Heart right ventricle (tissue), 16 donors: ENCODE measurements at places on chromosomes 6 and 20. TPM values are rescaled to one million over a fixed set of nuclear protein-coding genes. Genes with fewer than 3 reads are reported as not detected.

NPEPL1 gene
- 31.3 TPM for total RNA-seq

GRCh38 chr20:8074931-8075330 lies 55.4 kb upstream of the TMX4 start:
- no peak overlapping the region for H3K27ac ChIP-seq
- H3K4me3 ChIP-seq: no peak overlapping the region
- no peaks in the 10 kb centered on the region for H3K27me3 ChIP-seq
- DNase-seq: no peak
- no peaks in the 10 kb centered on the region for H3K4me1 ChIP-seq

GINS1 gene
- total RNA-seq: 0.24 TPM

RCAN2 gene
- total RNA-seq: 312 TPM

DNA sequence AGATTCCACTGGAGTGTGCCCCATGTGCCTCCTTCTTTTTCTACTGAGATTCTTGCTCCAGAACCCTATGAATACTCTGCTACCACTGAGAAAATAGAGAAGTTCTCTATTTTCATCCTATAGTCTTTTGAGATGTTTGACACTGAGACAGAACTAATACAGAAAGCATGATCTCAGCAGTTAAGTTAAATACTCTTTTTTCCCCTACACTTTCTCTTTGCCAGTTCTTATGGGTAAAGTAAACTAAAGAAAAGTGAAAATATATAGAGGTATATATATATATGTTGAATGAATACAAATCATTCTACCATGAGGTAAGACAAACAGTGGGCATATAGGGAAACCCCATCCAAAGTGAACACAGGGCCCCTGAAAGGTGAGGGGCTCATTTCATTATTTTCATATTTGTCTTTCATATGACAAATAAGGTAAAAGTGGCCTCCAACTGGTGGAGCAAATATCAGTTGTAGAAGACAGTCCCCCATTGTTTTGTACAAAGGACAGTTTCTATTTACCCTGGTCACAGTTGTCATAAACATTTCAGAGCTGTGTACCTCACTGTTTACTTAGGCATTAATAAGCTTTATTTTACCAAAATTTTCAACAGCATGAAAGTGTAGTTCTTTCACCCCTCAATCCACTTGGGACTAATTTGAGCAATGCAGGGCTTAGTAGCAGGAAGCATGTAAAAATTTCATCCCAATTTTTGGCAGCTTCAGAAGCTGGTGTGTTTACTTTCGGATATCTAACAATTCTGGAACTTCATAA lies 188.3 kb upstream of the MARCKS start:
- DNase-seq: no peak
- no peak overlapping the region for H3K27ac ChIP-seq
- no peak overlapping the region for H3K4me3 ChIP-seq
- H3K27me3 ChIP-seq: no peaks in the 10 kb centered on the region

DNA sequence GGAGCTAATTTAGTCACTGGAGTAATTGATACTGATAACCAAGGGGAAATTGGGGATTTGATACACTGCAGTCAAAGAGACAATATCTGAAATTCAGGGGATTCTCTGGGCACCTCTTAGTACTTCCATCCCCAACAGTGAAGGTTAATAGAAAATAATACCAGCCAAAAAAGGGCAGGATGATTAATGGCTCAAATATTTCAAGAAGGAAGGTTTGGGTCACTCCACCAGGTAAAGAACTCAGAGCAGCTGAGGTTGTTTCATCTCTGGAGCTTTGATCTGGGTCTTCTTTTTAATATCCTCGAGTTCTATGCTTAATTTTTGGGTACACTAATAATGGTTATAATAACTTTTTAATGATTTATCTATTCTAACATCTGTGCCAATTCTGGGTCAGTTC lies 70.8 kb downstream of the CDKAL1 start:
- no peak overlapping the region for H3K27ac ChIP-seq
- no peaks in the 10 kb centered on the region for H3K36me3 ChIP-seq
- DNase-seq: no peak

SFTA2 gene
- not detected for total RNA-seq

GRCh38 chr6:167399051-167399387 lies 74.1 kb downstream of the TTLL2 start:
- no peak for DNase-seq
- no peaks in the 10 kb centered on the region for H3K4me1 ChIP-seq
- no peaks in the 10 kb centered on the region for H3K27me3 ChIP-seq
- H3K36me3 ChIP-seq: no peaks in the 10 kb centered on the region

GRCh38 chr6:151961809-151962208 lies 154.3 kb downstream of the ESR1 start:
- H3K27ac ChIP-seq: no peak overlapping the region
- no peaks in the 10 kb centered on the region for H3K4me1 ChIP-seq
- H3K27me3 ChIP-seq: no peaks in the 10 kb centered on the region

HDGFL1 gene
- not detected for total RNA-seq

DNA sequence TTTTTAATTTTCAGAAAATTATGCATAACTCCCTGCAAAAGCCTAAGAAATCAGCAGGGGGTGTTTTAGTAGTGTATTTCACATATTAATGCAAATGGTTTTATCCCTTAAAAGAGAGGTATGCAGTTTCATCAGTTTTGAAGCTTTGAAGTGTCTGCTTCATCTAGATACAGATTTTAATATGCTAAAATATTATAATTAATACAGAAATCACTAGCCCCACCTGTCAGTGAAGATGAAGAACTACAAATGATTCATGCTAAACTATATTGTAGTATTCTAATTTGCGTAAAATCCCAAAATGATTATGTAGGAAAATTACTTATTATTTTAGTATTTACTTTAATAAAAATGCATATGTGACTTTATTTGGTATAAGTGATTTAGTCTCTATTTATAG lies 2.9 kb upstream of the TFB1M start:
- H3K4me1 ChIP-seq: no peaks in the 10 kb centered on the region
- H3K4me3 ChIP-seq: no peak overlapping the region
- H3K36me3 ChIP-seq: no peaks in the 10 kb centered on the region

DNA sequence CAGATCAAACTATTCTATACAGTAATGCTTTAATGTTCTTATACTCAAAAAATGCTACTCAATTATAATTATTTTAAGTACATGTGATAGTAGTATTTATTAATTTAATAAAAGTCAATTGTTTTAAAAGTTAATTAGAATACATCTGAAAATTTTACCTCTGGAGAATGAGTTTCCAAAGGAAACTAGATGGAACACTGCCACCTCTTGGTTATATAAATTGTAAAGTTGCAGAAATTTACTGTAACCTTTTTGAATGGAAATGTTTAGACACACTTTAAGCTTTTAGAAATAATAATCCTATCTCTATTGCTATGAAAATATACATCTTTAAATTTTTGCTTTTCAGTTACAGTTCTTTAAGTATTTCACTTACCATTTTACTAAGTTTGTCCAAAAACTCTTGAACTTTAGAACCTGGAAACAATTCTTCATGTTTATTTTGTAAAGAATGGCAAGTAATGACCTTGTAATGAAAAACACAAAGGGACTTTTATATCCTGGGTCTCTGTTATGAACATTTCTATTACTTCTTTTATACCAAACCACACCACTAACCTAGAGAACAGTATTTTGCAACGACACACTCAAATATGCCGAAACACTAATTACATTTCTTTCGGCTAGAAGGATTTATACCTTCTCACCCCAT lies 10.9 kb upstream of the BMP5 start:
- no peak for DNase-seq
- no peaks in the 10 kb centered on the region for H3K4me1 ChIP-seq
- no peaks in the 10 kb centered on the region for H3K27me3 ChIP-seq
- H3K36me3 ChIP-seq: no peaks in the 10 kb centered on the region
- H3K4me3 ChIP-seq: no peak overlapping the region

DNA sequence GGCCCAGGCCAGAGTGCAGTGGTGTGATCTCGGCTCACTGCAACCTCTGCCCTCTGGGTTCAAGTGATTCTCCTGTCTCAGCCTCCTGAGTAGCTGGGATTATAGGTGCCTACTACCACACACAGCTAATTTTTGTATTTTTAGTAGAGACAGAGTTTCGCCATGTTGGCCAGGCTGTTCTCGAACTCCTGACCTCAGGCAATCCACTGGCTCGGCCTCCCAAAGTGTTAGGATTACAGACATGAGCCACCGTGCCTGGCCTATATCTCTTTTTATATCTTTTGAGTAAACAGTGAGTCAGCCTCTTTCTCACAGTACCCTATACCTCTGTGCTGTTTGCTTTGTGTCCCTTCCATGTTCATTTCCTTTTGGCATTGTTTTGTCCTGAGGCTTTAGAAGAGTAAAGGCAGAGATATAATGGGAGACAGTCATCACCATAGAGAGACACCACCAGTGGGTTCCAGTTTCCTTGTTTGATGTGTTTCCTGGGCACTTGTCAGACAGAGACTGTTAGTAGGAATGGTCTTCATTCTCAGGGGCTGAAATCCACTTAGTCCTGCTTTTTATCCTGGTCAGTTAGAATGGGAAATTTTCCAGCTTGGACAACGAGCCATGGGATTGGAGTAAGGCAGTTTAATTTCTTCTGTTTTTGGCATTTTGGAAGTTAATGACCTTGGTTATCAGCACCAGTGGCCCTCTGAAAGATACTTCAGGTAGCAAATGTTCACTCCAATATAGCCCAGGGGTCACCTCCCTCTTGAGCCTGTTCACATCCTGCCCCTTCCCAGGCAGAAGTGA lies 32.2 kb upstream of the ASXL1 start:
- H3K36me3 ChIP-seq: no peaks in the 10 kb centered on the region
- no peaks in the 10 kb centered on the region for H3K27me3 ChIP-seq
- H3K4me1 ChIP-seq: no peaks in the 10 kb centered on the region

- peak overlapping the region; percentile 87 for H3K4me3 ChIP-seq
- DNase-seq: no peak
- no peaks in the 10 kb centered on the region for H3K4me1 ChIP-seq
- peak overlapping the region; percentile 91 for H3K27ac ChIP-seq
Measured at GRCh38 chr6:122472022-122472340, 374 bp upstream of the SERINC1 start.

FUT9 gene
- total RNA-seq: not detected

CLVS2 gene
- total RNA-seq: not detected

CCN2 gene
- 52.0 TPM for total RNA-seq

SALL4 gene
- not detected for total RNA-seq

DNA sequence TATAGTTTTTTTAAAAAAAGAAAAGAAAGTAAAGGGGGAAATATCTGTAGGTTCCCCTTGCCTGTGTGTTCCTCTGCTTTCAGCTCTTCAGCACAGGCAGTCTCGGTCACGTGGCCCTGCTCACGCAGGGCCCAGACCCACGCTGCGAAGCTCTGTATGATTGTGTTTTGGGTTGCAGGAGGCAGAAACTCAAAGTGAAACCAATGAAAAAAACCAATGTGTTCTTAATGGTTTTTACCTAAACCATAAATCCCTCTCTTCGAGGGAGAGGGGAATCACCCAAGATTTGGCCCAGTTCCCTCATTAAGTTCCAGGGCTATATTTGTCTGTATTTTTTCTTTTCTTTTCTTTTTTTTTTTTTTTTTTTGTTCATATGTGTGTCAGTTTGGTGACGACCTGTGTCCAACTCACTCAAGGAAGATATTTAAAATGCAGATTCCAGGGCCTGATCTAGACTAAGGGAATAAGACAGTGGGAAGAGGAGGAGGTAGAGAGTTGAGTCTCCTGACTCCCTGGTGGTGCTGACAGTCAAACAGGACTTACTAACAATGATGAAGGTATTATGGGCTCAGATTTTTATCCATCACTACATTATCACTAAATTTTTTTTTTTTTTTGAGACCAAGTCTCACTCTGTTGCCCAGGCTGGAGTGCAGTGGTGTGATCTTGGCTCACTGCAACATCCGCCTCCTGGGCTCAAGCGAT lies 33.8 kb upstream of the RREB1 start:
- no peaks in the 10 kb centered on the region for H3K36me3 ChIP-seq
- no peaks in the 10 kb centered on the region for H3K4me1 ChIP-seq
- DNase-seq: no peak
- H3K27ac ChIP-seq: no peak overlapping the region
- no peak overlapping the region for H3K4me3 ChIP-seq

GRCh38 chr6:105748737-105749161 lies 337.4 kb upstream of the PRDM1 start:
- H3K4me3 ChIP-seq: no peak overlapping the region
- H3K27ac ChIP-seq: no peak overlapping the region
- H3K36me3 ChIP-seq: no peaks in the 10 kb centered on the region
- no peaks in the 10 kb centered on the region for H3K27me3 ChIP-seq
- no peak for DNase-seq

SYS1 gene
- total RNA-seq: 13.9 TPM

CNR1 gene
- 0.53 TPM for total RNA-seq

DNA sequence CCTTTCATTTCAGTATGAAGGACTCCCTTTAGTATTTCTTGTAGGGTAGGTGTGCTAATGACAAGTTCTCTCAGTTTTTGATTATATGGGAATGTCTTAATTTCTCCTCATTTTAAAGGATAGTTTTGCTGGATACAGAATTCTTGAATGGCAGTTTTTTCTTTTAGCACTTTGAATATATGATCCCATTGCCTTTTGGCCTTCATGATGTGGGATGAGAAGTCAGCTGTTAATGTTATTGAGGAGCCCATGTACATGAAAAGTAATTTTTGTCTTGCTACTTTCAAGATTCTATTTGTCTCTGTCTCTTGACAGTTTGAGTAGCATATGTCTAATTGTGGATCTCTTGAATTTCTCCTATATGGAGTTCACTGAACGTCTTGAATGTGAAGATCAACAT lies 30.9 kb downstream of the RSPH3 start:
- DNase-seq: no peak
- no peak overlapping the region for H3K27ac ChIP-seq
- no peaks in the 10 kb centered on the region for H3K4me1 ChIP-seq
- no peaks in the 10 kb centered on the region for H3K27me3 ChIP-seq

MATN4 gene
- 0.24 TPM for total RNA-seq

- no peaks in the 10 kb centered on the region for H3K36me3 ChIP-seq
- peaks cover 95% of the 10 kb centered on the region for H3K27me3 ChIP-seq
- H3K27ac ChIP-seq: no peak overlapping the region
- H3K4me3 ChIP-seq: peak overlapping the region; percentile 37
- H3K4me1 ChIP-seq: peaks cover 53% of the 10 kb centered on the region
Measured at GRCh38 chr6:98832284-98833056, 1.9 kb upstream of the POU3F2 start.

- DNase-seq: no peak
- H3K27ac ChIP-seq: no peak overlapping the region
- no peaks in the 10 kb centered on the region for H3K27me3 ChIP-seq
- H3K36me3 ChIP-seq: no peaks in the 10 kb centered on the region
- H3K4me1 ChIP-seq: peaks cover 3% of the 10 kb centered on the region
Measured at GRCh38 chr6:38436726-38437465, 202.8 kb downstream of the BTBD9 start.

DNA sequence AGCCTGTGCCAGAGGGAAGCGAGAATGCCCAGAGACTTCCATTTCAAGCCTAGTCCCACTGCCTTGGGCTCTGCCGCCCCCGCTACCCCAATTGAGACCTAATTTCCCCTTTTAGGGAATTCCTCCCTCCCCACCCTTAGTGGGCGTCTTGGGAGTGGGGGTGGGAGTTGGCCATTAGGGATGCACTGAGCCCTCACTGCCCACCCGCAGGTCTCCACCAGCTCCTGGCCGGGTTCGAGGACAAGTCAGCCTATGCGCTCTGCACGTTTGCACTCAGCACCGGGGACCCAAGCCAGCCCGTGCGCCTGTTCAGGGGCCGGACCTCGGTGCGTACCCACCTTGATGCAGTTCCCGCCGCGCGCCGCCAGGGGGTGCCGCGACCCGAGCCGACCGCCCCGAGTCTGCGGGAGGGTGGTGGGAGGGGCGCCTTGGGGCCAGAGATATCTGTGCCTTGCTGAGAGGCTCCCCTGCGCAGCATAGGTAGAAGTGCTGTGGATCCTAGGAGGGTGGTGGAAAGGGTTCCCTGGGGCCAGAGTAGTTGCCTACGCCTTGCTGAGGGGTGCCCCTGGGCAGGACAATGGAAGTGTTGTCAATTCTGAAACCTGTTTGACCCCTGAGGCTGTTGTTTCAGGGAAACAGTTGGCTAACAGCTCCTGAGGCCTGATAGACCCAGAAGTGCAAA lies 9.2 kb downstream of the ITPA start:
- no peak overlapping the region for H3K27ac ChIP-seq
- H3K4me1 ChIP-seq: no peaks in the 10 kb centered on the region
- peak; percentile 72 for DNase-seq
- H3K36me3 ChIP-seq: peaks cover 77% of the 10 kb centered on the region
- no peak overlapping the region for H3K4me3 ChIP-seq
